ENCODE measurements at places on chromosomes 16 and 17.

GRCh38 chr17:13862346-13862745, 207.0 kb upstream of the COX10 start:
- DNase-seq, result no peak

- DNase-seq, result no peak
Observed at GRCh38 chr17:42233994-42234393, 39.7 kb upstream of the GHDC start.

DNA sequence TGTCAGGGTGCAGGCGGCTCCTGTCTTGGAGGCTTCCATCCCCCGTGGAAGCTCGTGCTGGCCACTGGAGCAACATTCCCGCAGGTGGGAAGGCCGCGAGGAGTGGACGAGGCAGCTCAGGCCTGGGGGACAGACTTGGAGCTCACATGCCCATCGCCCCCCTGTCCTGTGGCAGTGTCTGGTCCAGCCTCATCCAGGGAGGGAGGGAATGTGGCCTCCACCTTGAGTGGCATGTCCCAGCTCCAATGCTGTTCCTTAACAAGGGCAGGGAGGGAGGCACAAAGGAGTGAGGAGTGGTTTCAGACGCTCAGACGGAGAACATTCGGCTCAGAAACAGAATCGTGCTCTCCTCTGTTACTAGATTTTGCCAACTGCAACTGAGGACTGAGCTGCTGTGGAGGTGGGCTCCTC, 159.4 kb upstream of the CHMP6 start:
- no peak for DNase-seq

- DNase-seq, result no peak
Observed at GRCh38 chr16:1375741-1376410, 24.1 kb downstream of the GNPTG start.

DNA sequence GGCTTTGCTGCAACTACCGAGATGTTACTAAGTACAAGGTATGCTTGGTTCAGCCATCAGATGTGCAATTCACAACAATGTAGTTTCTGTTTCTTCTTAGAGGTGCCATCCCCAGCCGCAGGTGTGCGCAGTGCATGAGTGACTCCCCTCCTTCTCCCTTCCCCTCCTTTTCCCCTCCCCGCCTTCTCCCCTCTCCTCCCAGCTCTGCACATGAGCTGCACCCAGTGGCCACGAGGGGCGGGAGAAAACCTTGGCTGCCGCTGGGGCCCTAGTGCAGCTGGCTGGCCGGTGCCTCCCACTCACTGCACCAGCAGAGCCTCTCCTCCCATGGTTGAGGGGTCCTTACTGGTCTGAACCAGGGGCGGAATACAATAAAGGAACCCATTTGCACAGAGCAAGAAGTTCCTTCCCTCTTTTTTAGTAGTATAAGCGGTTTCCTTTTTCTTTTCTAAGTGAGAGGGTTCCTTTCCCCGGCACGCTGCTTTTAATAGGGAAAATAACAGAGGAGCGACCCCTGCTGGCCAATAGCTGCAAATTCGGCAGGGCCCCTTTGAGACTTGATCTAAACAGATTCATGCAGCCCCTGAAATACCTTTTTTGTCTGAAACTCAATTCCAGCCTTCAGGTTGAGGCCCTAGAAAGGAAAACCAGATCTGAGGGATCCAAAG, 7.8 kb upstream of the CCL15 start:
- DNase-seq, result no peak

DNA sequence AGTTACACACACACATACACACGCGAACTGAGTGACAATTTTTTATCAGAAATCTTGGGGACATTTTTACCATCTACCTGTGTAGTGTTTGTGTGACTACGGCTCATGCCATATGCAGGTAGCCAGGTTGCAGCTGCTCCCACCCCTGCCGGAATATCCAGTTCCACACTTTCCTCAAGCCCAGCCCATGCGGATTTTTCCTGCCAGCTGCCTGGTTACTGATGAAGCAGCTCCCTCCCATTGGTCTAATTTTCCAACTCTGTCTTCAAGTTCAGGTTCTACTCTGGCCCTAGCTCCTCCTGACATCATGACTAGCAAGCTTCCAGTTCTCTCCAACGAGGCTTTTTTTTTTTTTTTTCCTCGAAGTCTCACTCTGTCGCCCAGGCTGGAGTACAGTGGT, 4.8 kb downstream of the GSG1L2 start:
- DNase-seq, result no peak

DNA sequence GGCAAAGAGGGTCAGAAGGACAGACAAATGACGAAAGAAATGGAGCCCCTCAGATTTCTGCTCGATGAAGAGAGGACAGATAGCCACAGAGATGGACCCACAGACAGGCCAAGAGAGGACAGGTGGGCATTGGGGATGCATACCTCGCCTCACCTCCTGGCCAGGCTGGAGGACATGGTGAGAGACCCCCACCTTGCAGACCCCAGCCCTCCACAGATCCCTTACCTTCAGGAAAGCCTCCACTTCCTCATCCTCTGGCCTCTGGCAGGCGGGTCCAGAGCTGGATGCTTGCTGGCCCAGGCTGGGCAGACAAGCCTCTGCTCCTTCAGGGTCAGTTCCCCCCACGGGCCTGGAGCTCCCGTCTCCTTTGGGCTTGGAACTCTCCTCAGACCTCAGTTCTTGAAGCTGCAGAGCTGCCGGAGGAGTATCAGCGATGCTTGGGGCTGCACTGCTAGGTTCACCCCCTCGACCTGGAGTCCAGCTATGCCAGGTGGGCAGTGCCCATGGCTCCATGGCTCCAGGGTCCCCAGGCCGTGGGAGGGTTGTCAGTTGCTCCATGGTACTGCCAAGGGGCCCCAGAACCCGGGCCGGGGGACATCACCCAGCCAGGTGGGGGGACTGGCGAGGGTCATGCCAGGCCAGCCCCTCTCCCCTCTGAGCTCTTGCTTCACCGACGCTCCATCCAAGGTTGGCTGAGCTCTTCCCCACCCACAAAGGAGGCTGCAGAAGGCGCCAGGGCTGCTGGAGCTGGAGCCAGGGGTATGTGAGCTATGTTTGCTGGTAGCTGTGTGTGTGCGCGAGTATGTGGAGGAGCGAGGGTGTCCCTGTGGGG, 1.0 kb downstream of the TSPOAP1 start:
- DNase-seq, result no peak

DNA sequence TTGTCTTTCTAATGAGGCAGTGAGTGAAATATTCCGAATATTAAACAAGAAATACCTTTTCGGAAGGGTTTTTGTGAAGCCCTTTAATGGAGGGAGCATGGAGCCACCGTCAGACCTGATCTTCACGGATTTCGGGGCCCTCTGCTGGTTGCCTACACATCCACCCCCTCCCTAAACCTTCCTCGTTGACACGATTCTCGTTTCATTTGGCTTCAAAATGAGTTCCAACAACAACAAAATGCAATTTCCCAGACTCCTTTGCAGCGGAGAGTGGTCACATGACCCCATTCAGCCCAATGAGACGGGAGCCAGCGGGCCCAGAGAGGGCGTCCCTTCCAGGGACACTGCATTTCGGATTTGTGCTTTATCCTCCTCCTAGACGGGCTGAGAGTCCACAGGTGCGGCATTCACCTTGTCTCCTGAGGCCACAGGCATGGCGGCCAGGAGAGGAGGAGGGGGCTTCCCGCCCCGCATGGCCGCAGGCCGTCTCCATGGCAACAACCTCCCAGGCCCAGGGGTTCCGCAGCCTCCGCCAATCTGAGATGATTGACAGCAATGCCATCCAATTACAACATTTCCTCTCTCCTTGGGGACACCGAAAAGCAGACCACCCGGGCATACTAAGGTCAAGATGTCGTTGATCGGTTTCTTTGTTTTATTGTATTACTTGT, 259.8 kb downstream of the C16orf95 start:
- no peak for DNase-seq
